ENCODE measurements at places on chromosomes 1 and 21.
A peak's percentile ranks its signal among the peaks of the same experiment; 100 is the strongest.

DNA sequence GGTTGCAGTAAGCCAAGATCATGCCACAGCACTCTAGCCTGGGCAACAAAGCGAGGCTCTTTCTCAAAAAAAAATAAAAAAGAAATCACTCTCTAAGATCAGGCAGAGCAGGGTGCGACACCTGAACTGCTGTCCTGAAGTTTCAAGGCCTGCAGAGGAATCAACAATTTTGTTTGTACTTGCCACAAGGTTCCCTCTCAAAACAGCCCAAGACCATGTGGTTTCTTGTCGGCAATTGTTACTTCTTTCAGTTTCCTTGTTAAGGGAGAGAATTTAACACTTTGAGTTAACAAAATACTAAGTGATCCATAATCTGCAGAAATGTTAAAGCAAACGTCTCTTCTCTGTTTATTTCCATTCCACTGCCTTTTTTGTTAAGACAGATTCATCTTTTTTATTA is 36.5 kb downstream of the MACO1 start:
- DNase-seq, result peak; percentile 19

DNA sequence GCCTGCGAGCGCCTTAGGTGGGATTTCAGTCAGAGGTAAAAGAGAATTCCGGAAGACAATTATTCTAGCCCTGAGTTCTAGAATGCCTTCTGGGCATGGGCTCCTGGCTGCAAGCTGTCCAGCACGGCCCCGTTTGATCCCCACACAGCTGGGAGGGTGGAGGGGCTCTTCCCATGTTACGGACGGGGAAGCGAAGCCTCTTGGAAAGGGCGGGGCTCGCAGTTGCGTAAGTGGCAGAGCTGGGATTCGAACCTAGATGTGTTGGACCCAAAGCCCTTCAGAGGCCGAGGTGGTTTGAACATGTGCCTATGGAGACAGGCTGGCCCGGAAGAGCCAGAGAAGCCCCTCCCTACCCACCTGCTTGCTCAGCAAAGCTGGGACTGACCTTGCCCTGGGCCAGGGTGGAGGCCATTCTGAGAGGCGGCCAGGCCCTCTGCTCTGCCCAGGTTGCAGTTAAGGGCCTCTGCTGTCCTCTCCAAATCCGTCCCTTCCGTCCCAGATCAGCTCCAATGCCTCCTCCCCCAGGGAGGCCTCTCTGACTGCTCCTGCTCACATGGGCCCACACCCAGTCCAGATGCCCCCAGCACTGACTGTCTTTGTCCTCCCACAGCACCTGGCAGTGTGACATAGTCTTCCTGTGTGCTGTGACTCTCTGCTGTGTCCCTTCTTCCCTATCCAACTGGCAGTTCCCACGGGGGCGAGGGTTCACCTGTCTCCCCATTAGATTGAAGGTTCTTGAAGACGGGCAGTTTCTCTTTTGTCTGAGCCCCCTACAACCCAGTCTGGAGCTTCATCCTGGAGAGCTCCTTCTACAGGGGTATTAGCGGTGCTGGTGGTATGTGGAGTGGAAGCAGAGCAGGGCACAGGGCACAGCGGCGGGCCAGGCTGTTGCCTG is 1.2 kb upstream of the HSPB7 start:
- DNase-seq, result no peak

DNA sequence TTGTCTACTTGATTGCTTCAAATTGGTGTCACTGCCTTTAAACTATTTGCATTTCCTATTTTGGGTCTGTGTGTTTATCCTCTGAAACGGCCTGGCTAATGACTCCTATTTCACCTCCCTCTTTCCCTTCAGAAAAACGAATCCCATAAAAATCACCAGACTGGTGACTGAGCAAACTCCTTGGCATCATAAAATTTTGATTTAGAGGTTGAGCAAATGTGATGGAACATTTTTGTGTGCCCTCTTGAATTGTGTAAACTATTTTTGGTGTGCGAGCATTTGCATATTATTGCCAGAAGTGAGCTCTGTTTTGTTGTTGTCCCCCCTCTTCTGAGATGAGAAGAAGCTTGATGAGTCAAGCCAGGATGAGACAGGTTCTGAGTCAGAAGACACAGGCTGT is 316.1 kb downstream of the AJAP1 start:
- DNase-seq, result no peak

- DNase-seq, result no peak
These were observed 8.2 kb upstream of the AZIN2 start for GRCh38 chr1:33072707-33073106.

GRCh38 chr1:229146647-229147046 is 124.3 kb upstream of the RAB4A start:
- no peak for DNase-seq

All from activated T-helper 1 cell treated with anti-CD3 and anti-CD28 coated beads, Interleukin-12 subunit alpha, Interleukin-12 subunit beta, Interleukin-2, Interleukin-4 antibody, amounts not matched to agents 30 ng/mL and 10 ng/mL and 1 ng/mL, durations not matched to agents 14 hours and 24 hours and 36 hours (primary cell).